ENCODE measurements at places on chromosomes 3 and 15.

GRCh38 chr3:124981472-124981871, 46.9 kb upstream of the MUC13 start:
- DNase-seq = no peak

DNA sequence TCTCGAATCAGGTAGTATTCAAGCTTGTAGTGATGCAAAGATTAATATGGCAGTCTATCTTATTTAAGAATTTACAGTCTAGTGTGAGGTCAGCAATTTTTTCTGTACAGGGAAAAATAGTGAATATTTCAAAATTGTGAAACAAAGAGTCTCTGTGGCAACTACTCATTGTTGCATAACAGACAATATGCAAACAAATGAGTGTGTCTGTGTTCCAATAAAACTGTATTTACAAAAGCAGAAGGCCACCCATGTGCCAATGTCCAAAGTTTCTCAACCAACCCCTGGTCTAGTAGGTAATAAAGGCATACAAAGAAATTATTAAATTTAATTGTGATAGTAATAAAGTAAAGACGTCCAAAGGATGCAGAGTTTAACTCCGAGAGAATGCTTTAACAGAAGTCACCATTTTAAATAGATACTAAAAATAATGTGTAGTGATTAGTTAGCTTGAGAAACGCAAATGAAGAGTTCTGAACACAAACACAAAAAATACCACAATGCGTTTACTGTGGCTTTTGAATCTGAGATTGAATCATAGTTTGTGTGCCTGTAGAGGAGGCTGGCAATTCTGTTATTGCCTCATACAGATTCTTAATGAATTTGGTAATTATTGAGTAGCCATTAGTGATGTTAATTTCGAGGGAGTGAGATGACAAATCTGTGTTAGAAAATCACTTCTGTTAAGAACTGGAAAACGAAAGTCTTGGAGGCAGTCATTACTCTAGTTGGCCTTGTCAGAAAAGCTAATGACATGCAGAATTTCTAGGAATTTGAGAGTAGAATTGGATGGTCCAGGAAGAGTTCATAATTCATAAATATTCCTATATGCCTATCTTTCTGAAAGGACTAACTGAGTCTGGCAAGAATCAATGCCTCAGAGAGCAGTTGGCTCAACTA, 48.7 kb downstream of the CADM2 start:
- DNase-seq = no peak

- DNase-seq = no peak
These were observed 2.8 kb downstream of the ZIC4 start for GRCh38 chr3:147403511-147403910.

DNA sequence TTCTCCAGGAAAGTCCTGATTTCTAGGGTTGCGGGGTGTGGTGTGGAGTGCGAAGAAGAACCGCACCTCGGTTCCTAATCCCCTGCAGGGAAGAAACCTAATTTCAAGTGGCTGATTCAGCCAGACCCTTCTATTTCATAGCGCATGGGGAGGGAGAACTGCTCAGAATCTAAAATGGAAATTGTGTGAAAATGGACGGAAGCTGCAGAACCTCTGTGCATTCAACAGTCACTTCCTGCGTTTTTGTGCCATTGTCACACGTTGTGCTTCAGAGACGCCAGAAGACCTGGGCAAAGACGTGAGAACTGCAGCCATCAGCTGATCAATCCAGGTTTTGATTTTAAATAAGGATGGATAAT, 1.2 kb downstream of the SIDT1 start:
- DNase-seq = peak; percentile 47

DNA sequence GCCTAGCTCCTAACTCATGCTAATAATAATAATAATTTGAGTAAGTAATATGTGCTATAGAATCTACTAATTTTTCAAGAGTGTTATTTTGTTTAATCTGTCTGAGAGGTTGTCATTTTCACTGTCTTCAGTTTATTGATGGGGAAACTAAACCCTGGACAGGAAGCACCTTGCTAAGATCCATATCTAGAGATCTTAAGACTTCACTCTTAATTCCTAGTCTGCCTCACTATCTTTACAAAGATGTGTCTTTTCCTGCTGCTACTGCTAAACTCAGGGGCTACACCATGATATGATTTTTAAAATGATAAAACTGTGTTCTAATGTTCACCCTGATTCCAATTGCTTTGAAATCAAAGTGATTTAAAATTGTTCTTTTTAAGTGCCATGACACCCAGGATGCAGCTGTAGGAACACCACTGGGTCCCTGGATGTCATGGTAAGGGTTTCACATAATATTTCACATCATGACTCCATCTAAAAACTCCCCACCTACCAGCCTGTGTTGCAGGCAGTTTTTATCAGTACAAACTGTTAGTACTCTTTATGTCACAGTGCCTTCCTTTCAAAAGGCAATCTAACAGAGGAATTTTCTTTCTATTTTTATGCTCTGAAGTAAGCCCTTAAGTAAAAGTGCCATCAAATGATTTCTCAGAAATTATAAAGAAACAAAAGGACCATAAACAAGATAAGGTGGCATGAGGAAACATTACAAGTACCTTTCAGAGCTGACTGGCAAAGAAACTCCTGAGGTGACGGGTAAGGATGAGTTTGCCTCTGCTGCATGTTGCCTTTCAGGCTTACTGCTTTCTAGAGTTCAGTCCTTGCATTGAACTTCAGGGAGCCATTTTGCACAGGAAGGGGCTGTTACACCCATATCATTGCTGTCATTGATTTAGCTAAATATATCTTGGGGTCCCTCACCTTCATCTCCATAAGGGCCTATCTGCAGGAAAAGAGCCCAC, 160.1 kb upstream of the SATB1 start:
- no peak for DNase-seq

GRCh38 chr15:40466426-40467260, 4.1 kb upstream of the CHST14 start:
- DNase-seq = no peak

DNA sequence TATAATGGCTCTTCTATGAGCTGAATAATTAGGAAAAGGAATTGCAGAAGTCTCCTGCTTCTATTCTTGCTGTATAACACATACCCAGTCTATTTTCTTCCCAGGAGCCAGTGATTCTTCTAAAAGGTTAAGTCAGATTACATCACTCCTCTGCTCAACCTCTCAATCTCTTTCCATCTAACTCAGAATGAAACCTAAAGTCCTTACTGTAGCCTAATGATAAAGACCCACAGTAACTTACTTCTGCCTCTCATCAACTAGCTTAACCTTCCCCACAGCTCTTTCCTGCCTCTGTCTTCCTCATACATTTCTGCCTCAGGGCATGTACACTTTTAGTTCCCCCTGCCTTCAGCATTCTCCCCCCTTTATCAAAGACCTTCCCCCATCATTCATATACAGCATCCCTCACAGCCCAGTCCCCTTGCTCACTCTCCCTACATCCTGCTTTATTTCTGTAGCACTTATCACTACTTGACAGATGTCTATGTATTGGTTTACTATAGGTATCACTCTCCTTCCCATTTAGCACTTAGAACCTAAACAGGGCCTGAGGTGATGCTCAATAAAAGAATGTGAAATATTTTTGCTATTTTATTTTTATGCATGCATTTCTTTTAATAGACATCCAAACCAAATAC, 28.5 kb upstream of the CMTM6 start:
- no peak for DNase-seq

GRCh38 chr3:5110337-5110736, 11.8 kb upstream of the ARL8B start:
- DNase-seq = no peak

- DNase-seq = no peak
These were observed 185.1 kb upstream of the POU1F1 start for GRCh38 chr3:87461443-87461842.

GRCh38 chr3:141413801-141414689, 45.7 kb downstream of the ZBTB38 start:
- peak; percentile 20 for DNase-seq

DNA sequence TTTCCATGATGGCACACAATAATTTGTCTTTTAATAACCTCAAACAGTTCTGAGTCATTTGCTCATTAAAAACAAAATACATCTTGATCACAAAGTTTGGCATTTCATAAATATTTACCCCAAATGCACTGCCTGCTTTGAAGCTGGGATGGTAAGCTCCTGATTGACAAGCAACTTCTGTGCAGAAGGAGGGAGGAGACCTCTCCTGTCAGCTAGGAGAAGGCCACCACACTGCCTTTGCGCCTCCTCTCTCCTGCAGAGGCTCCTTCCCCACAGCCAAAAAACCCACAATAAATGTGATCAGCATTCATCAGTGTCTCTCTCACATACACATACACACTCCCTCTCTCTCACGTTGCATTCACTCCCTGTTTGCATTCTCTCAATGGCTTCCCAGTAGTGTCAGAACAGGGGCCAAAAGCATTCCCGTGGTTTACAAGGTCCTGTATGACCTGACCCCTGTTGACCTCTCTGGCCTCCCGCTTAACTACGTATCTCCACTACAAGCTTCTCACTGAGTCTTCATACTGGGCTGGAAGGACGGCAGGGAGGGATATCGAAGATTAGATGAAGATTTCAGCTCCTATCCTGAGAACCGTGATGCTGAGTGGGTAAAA, 216.4 kb downstream of the FOXP1 start:
- no peak for DNase-seq

DNA sequence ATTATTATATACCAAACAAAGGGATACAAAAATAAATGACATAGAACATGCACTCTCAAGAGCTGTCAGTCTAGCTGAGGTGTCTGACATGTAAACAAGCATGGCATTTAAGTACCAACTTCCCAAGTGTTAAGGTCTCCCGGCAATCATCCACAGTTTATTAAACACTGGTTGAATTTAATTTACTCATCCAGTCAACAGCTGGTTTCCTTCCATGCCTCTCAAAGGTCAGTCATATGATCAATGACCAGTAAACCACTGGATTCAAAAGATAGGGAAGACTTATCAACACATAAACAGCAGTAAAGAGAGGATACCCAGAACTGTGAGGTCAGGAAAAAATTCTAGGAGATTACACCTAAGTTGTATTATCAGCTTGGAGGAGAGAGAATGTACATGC, 80.4 kb downstream of the ADAM10 start:
- DNase-seq = no peak

GRCh38 chr3:15942462-15942861, 144.7 kb upstream of the ANKRD28 start:
- DNase-seq = no peak

DNA sequence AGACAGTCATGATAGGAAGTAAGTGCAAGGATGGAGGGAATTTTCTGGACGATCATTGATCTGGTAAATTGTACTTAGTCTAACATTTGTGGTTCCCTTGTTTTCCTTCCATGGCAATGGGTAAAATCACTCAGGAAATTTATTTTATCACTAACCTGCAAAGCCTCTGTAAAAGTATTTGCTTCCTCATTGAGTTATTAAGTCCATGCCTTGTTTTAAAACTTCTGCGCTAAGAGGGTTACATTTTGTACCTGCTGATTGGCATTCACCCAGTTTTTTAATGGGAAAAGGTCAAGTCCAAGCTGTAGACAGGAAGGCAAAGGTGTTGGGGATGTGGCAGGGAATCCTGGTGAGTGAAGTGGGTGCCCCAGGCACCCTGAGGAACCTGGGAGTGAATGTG, 146.2 kb upstream of the NR2F2 start:
- no peak for DNase-seq
